ENCODE measurements at places on chromosomes 12 and 14. TPM values are rescaled to one million over a fixed set of nuclear protein-coding genes. Genes with fewer than 3 reads are reported as not detected.

Gene PTPRO
- 0.35 TPM for polyA plus RNA-seq

Gene FGF23
- polyA plus RNA-seq = not detected

Gene ACOT6
- not detected for polyA plus RNA-seq

Gene KRT72
- polyA plus RNA-seq = not detected

Gene TCL1B
- not detected for polyA plus RNA-seq

Data from fibroblast of lung (primary cell).